Common myeloid progenitor, CD34-positive (primary cell): ENCODE measurements at places on chromosomes 1 and 21.

DNA sequence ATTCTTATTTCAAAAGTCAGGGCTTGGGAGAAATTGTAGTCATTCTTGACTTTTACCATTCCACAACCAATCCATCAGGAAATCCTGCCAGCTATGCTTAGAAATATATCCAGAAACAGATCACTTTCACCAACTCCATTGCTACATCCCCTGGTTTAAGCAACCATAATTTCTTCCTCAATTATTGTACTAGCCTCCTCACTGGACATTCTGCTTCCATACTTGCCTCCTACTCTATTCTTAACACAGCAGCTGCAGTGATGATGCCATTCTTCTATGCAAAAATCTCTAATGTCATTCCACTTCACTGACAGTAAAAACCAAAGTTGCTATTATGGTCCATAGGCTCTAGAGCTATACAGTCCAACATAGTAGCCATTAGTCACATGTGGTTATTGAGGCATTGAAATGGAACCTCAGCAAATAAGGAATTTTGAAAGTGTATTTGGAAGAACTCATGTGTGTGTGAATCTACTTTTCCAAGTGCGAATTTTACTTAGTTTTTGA lies 110.7 kb upstream of the KIAA0040 start:
- DNase-seq = no peak

DNA sequence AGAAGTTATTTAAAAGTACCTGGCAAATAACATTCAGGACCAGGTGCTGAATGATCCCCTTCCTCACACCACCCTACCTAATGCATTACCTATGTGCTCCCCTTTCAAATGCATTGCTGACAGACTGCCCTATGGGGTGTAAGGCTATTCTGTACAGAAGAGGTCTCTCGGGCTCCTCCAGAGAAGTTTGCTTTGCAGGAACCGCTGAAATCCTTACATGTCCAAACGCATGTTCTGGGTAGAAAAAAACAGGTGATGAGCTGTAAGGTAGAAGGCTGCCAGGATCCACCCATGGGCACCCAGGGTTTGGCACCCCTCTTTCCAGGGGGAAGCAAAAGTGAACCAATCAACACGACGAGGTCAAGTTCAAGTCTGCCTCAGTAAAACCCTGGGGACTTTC lies 58.3 kb upstream of the TARBP1 start:
- DNase-seq = no peak

GRCh38 chr1:89221341-89221740 lies 22.6 kb upstream of the GBP4 start:
- no peak for DNase-seq

- no peak for DNase-seq
Measured at GRCh38 chr1:30753660-30754123, 3.9 kb downstream of the LAPTM5 start.

DNA sequence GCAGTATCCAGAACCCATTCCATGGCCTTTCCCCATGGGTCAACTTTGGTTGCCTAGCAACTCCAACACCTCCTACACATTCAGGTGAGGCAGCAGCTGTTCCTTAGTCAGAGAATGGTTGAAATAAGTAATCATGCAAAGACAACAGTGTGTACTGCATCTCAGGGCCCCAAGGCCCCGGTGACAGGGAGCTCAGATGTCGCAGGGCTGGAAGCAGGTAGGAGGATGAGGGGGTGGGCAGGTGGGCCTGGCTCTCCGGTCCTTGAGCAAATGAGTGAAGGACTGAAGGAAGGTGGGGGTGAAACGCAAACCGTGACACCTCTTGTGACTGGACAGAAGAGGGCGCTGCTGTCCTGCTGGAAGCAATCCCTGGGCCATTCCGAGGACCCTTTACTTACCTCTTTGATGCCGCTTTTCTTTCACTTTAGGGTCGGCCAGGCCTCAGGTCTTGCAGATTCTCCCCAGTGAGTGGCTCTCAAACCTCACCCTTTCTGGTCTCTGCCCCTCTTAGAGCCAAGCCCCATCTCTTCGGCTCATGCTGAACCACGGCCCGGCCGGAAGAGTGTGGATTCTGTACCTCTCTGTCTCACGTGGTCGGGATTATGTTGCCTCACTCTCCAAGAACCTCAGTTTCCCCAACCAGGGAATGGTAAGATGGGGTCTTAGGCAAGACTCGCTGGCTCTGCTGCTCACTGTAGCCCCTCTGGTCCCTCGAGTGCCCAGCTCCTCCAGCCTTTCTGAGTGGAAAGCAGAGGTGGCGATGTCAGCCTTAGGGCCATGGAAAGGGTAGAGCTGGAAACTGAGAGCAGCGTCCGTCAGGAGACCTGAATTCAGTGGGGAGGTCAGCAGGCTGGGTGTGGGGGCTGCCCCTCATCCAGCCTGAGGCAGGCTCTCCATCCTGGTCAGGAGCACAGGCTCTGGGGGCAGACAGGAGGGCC lies 5.6 kb upstream of the KCNA10 start:
- DNase-seq = peak; percentile 79

DNA sequence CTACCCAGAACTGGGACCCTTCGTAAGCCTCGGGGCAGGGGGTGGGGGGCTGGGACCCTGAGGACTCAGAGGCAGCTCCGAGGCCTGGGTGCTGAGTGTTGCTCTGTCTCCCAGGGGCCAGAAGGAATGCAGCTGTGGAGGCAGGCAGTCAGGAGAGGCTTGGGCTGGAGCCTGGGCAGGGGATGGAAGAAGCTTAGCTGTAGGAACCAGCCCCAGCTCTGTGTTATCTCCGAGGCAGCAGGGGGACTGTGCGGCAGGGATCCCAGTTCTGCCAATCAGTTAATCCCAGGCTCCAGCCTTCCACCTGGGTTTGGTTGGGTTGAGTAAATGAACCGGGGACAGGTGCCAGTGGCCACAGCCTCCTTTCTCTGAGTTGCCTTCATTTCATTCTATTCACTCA lies 8.2 kb upstream of the GRIK3 start:
- DNase-seq = no peak

- DNase-seq = no peak
Measured at GRCh38 chr1:172630056-172630818, 28.7 kb upstream of the FASLG start.

DNA sequence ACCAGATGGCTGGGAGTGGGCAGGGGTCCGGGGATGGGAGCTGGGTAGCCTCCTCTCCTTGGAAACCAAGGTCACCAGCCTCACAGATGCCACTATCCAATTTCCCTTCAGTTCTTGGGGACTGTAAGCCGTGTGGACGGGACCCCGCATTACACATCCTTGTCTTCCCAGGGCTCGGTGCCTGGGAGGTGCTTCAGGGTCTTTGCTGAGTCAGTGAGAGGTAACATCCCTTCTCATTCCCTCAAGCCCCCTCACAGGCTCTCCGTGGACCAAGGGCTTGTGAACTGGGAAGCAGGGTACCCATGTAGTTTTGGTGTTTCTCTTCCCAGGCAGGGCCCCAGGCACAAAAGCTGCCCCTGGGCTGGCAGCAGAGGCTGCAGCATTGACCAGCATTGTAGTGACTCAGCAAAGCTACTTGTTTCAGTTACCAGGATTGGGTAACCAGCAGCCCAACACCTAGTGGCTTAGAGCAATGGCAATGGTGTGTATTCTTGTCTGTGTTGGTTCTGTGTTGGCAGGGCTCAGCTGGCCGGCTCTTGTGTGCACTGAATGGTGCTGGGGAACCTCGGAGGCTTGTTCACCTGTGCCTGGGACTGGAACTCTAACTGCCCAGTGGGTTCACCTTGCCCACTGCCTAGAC lies 24.6 kb upstream of the PCBP3 start:
- DNase-seq = no peak

DNA sequence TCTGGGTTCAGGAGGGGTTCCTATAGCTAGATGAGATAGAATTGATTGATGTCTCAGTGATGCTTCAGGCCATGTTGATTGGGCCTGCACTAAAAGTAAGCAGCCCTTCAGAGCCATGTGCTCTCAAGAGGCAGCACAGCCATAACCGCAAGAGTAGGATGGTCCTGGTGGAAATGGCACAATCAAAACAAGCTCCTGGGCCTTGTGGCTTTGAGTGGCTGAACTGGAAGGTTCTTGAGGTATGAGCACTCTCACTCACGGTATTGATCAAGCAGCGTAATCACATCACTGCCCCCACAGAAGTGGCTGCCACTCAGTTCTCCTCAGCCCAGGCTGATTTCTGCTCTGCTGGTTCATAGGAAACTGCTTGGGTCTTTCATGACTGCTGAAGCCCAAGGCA lies 76.0 kb downstream of the DDR2 start:
- no peak for DNase-seq

GRCh38 chr21:43884861-43885417 lies 19.9 kb downstream of the AGPAT3 start:
- DNase-seq = no peak

GRCh38 chr1:245396615-245397014 lies 241.8 kb downstream of the KIF26B start:
- DNase-seq = no peak

DNA sequence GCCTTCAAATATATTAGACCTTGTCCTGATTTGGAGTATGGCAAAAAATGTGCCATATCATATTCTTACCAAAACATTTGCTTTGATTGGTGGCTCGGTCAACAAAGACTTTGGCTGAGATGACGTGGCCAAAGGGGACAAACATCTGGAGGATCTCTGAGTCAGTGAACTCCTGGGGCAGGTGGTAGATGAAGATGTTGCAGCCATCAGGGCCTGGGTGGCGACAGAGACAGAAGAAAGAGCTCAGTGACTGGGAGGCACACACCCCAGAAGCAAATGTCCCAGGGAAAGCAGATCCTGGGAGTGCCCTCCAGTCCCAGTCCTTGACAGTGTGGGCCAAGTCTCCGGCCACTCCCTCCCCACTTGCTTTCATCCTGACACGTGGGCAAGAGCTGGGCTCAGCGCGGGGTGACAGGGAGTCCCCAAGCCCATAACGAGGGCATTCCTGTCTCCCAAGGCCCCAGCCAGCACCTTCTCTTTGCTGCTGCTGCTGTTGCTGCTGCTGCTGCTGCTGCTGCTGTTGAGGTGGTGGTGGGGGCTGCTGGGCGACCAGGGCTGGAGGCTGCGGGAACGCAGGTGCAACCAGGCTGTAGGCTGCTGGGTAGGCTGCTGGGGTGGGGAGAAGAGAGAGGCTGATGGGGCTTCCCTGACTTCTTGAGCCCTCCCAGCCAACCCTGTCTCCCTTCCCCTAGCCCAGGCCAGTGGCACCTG lies 10.7 kb downstream of the CELF3 start:
- no peak for DNase-seq

DNA sequence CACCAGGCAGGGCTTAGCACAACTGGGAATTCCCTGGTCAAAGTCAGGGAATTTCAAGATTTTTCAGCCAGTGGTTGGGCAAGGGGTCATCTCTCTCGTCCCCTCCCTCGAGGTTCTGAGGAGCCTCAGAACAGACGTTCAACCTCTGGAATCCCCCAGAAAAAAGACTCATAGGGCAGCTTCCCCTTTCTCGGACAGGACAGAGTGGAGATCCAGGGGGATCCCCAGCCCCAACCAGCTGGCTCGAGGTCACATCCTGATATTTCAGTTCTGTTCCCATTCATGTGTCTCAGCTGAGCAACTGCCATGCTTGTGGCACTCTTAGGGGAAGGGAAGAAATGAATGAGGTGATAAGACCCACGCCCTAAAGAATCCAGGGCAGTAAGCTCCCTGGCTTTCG lies 4.9 kb upstream of the LAD1 start:
- DNase-seq = peak; percentile 22

GRCh38 chr1:32924881-32925344 lies 23.7 kb upstream of the TMEM54 start:
- DNase-seq = no peak

DNA sequence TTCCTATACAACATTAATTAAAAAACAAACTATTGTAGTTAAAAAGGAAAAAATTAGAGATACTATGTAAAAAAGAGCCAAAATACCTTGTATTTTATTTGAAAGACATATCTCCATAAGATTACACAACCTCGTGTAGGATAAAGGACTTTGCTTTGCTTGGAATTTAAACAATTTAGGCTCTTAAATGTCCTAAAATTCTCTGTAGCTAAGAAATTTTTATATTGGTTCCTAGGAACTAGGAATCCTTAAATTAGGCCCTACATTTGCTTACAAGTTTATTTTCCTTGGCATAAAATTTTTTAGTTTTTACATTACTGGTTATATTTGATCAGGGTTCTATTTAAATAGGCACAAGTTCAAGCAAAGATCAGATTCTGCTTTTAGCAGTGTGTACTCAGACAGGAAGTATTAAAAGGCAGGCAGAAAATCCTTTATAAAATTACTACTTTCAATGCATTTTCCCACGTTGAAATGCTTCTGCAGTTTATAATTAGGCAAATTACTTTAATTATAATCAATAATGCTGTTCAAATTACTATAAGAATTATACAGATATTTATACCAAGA lies 3.4 kb upstream of the ANGPTL3 start:
- no peak for DNase-seq

DNA sequence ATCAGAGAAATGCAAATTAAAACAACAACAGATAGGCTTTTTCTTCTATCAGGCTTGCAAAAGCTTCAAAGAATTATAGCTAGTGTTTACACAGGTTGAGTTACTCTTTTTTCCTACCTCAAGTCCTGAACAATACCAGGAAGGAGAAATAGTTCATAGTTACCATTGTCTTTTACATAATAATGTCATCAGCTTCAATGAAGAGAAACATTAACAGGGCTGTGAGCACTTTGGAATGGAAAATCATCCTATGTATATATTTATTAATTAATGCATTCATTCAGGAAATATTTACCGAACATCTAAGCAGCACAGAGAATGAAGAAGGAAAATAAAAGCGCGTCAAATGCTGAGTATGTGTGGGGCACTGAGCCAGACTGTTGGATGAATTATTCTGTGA lies 197.3 kb downstream of the ZBTB18 start:
- no peak for DNase-seq

- DNase-seq = no peak
Measured at GRCh38 chr1:233664804-233665574, 51.1 kb downstream of the KCNK1 start.

GRCh38 chr21:45076245-45076711 lies 1.9 kb downstream of the ADARB1 start:
- no peak for DNase-seq

DNA sequence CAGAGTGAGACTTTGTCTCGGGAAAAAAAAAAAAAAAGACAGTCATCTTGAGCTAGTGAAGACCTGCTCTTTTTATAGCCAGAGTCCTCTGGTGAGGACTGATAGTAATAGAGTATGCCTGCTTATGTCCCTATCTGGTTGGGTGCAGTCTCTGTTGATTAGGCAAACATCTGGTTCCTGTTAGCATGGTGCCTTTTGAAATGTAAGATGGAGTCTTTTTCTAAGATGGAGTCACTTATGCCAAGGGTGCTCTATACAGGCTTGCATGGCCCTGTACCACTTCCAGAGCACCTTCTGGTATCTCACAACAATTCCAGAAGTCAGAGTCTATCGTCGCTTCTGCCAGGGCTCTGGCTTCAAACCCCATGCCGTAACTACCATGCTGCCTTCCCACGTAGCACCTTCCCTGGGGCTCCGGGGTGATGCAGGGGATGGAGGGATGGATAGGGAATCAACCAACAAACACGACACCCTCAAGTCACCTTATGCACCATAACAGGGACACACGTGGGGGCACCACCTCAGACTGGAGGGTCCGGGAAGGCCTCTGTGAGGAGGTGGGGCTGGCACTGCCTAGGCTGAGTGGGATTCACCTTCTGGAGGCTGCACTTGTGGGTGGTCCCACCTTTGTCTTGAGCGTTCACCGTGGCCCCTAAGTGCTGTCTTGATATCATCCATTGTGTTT lies 11.6 kb upstream of the PADI6 start:
- DNase-seq = peak; percentile 51
